ENCODE measurements at places on chromosomes 13 and 19. TPM values are rescaled to one million over a fixed set of nuclear protein-coding genes. Genes with fewer than 3 reads are reported as not detected.

DNA sequence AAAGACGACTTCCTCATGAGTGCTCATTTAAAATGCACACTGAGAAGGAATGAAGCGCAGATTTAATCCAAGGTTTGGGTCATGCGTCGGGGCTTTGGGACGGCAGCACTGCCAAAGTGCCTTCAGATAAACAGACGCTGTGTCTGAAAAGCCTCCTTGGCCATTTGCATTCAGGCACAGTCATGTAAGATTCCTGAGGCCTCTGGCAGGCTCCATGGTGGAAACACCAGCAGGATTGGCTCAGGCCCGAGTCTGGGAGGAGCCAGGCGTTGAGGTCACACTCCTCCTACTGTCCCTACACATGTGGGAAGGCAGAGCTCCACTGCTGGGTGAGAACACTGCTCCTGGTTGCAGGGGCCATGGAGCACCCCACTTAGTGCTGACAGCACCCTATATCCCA, 113.3 kb upstream of the KL start:
- DNase-seq = no peak

DNA sequence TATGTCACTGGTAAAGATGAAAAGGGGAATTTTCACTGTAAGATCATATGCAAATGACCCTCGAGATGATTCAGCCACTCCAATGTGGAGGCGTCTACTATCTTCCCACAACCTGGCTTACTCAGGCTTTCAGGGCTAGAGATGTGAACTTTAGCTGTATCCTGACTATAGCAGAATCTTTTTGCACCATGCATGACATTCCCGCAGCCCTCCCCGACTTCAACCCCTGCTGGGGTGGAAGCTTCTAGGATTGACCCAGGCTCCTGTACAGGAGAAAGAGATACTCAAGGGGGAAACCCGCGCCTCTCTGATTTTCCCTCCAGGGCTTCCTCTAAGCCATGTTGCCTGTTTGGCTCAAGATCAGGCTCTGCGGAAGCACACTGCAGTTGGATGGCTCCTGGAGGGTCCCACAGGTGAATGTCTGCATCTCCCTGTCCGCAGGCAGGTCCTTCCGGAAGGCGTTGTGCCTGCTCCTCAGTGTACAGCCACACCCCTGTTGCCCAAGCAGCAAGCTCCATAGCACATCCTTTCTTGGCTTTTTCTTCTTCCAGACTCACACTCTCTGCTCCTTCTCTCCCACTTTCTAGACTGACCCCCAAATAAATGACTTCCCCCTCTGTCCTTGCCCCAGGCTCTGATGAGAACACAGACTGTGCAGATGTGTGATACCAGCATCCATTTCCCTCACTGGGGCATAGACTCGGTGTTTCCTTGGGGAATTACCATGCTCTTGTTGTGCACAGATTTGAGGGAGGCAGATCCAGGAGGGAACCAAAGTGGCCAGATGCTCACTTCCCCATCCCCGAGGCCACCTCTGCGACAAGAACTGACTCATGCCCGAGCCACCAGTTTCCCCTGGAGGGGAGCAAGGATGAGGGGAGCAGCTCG, 29.1 kb upstream of the POP4 start:
- no peak for DNase-seq

GRCh38 chr13:83796364-83796763, 85.9 kb downstream of the SLITRK1 start:
- DNase-seq = no peak

DNA sequence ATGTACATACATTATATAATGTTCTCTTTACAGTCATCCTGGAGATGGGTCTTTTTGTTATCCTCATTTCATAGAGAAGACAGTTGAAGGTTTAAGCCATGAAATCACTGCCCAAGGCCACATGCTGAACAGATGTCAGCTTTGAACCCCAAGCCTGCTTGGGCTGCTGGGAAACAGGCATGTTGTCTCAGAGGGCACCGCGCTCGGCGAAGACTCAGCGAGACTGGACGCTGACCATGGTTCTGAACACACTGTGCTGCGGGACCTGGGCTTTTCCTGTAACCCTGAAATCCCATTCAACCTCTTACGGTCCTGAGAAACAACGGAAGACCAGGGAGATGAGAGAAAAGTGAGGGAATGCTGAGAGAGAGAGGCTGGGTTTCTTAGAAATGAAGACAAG, 27.3 kb downstream of the LRFN3 start:
- DNase-seq = no peak

ACP7 gene
- 0.05 TPM for polyA plus RNA-seq

Data from urinary bladder (tissue), 4 donors.